ENCODE measurements at places on chromosomes 3 and 15.

DNA sequence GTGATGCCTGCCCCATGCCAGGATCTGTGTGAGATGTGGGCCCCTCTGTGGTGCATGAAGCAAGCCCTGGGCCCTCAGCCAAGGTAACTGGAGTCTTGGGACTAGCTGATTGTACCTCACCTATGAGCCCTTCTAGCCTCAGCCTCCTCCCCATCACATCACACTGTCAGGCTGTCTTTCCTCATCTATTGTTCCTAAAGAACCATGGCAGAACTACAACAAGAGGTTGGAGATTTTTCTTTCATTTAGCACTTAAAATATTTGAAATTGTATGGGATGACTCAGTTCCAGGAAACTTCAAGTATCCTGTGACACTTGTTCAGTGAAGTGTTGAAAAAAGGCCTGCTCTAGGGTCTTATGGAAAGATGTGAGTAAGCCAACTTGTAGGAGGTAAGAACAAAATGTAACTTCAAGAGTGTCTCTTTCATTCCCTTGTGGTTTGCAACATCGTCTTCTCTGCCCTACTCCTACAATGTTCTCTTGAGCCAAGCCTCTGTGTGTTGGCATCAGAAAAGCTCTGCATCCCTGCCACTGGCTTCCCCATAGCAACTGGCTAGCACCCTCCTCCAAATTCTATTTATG is 58.7 kb upstream of the TIPARP start:
- DNase-seq: no peak

DNA sequence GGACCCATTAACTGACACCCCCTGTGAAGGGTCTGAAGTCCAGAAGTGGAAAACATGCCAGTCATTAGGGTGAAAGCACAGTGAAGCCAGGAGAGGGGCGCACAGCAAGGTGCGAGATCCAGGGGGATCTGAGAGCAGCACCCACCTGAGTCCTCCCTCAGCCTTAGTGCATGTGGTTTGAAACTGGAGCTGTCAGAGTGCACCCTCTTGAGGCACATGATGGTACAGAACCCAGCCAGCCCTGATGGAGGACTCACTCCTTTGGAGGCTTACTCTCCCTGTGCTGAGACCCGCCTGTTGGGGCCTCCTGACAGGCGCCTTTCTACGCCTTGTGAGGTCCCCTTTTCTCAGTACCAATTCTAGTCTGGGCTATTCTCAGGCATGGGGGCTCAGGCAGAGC is 77.8 kb downstream of the IL20RB start:
- DNase-seq: no peak

- no peak for DNase-seq
Measured at GRCh38 chr3:136250903-136251460, 842 bp downstream of the PCCB start.

DNA sequence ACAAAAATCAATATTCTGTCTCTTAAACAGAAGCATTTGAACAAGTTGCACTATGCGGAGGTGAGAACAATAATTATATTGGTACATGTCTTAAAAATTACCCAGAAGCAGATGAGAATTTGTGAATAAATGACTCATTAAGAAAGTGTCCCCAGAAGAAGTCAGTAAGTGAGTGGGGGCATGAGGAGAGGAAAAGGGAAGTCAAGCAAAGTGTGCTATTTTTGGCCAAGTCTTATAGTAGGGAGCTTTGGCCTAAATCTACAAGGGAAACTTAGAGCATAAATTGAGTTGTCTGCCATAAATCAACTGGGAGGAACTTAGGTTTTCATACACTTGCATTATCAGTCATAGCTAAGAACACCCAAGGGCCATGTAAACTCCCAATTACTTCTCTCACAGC is 86.9 kb upstream of the SATB1 start:
- no peak for DNase-seq

DNA sequence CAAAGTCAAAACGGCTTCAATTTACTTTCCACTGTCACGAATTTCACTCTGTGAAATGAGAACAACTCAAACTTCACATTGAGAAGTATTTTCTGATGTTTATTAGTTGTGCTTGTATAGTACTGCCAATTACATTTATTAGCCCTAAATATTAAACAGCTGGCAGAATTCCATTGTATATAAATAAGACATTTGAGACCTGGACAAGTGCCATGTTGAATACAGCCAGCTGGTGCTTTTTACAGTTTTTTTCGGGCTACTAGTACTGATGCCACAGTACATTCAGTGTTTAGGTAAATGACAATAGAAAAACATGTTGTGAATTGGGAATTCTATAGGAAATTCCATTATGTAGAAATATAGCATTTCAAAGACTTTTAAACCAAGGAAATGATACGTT is 79.0 kb downstream of the EPHA3 start:
- no peak for DNase-seq
